ENCODE measurements at places on chromosomes 6 and 20. TPM values are rescaled to one million over a fixed set of nuclear protein-coding genes. Genes with fewer than 3 reads are reported as not detected.

The MTFR2 gene
- not detected for total RNA-seq

- ATAC-seq, result no peak
Observed at GRCh38 chr6:41594326-41594725, 43.9 kb upstream of the MDFI start.

DNA sequence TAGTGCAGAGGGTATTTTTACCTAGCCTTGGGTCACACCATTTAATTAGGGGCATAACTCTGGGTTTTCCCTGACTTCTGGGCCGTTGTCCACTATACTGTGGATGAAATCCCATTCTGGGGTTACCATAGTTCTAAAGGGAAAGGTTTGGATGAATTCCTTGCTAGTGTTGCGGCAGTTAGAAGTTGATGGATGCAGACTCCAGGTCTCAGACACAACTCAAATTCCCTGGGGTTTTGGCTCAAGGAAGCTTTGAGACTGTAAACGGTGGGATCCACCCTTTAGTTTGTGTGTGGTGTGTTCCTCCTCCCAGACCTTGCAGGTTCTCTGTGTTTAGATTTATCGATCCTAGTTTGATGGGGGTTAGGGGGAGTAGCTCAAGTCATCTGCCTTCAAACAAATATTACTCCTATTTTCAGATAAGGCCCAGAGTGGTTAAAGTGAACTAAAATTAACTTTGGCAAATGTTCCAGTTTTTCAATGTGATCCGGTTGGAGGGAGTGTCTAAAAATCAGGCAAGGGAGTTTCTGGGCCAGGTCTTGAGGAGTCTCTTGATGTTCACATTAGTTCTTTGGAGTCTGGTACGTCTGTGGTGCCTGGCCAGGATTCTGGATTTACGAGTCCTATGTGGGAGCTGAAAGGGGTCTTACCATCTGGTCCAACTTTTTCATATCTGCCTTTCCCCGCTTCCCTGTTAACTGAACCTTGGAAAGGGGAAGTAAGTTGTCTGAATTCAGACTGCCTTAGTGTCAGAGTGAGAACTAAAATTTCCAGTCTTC, 1.5 kb downstream of the RALY start:
- no peak for ATAC-seq

DNA sequence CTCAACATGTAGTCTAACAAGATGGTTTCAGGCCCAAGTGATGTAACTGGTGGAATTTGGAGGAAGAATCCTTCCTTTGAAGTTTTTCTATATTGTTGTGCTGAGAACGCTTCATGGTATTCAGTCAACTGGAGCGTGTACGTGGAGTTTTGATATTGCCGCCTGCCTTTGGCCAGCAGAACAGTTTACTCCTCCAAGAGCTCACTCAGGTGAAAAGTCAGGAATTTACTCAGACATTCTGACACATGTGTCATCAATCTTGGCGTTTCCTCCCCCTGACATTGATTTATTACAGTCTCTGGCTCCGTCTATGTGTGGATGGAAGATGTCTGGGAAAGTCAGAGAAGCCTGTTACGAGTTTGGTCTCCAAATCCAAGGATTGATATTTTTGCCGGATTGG, 19.0 kb upstream of the TGM2 start:
- ATAC-seq, result no peak

- ATAC-seq, result no peak
Observed at GRCh38 chr6:40407239-40407638, 179.9 kb downstream of the LRFN2 start.

DNA sequence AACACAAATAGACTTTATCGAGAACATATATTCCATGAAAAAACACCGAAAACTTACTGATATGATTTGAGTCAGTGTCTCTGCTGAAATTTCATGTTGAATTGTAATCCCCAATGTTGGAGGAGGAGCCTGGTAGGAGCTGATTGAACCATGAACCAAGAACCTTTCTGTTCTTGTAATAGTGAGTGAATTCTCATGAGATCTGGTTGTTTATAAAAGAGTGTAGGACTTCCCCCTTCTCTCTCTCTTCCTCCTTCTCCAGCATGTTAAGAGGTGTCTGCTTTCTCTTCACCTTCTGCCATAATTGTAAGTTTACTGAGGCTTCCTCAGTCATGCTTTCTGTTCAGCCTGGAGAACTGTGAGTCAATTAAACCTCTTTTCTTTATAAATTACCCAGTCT, 1289.3 kb upstream of the CITED2 start:
- no peak for ATAC-seq
